ENCODE measurements at places on chromosomes 7 and 10.

DNA sequence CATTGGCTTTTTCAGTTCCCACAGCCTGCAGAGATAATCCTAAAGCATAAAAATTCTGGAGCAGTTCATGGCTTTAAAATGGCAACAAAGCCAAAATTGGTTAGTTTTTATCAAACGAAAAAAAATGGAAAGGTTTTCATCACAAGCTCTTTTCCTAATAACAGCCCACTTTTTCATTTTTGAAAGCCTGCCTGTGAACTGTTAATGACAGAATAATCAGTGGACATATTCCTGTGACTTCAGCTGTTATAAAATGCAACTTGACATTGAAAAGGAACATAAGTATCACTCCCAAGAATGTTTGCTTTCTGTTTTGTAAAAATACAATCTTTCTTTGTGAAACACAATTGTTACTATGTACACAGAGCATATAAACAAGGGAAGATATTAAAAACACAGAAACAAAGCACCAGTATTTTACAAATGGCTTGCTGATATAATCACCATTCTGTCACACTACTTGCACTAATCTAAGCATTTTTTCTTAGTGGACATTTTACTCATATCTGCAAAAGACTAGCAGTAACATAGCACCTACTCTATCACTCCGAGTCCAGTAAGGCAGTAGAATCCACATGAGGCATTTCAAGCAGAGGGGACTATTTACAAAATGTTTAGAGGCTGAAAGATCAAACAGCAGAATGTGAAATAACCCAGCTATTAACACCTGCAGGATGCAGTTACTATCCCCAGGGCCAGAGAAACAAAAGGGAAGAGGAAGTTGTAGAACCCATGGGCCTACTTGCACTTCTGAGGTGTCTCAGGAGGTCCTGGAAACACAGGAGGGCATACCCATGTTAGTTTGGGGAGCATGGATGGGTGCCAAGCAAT, 26.4 kb downstream of the MACC1 start:
- DNase-seq = no peak

GRCh38 chr7:69640216-69640615, 41.9 kb downstream of the AUTS2 start:
- no peak for DNase-seq

- DNase-seq = no peak
Measured at GRCh38 chr10:98186681-98187080, 52.2 kb downstream of the R3HCC1L start.

- peak; percentile 55 for DNase-seq
Measured at GRCh38 chr10:79331709-79332108, 15.6 kb upstream of the PPIF start.

DNA sequence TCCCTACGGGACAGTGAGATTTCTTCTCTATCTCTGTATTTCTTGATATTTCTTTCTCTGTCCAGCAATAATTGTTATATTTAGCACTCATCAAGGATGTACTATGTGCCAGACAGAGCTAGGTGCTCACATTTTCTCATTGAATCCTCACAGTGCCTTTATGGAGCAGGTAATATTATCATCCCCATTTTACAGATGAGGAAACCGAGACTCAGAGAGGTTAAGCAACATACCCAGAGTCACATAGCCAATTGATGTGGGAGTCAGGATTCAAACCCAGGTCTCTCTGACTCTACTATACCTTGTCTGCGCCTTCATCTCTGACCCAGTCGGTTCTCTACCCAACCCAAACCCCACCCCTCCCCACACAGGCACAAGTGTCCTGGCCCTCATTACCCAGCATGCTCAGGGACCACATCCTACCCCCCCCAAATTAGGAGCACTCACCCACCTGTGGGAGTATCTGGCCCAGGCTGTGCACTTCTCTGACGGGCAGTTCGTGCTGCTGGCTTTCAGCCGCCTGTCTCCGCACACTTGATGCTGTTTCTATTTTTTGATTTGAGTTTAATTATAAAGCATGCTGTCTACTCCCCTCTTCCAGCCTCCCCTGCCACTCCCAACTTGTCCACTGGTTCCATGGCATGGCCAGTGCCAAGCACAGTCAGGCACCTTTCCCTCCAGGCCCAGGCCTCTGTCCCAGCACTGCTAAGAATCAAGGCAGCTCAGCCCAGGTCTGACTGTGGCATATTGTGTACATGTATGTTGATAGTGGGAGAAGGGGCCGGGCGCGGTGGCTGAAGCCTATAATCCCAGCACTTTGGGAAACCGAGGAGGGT, 9.8 kb upstream of the SAMD8 start:
- DNase-seq = no peak

DNA sequence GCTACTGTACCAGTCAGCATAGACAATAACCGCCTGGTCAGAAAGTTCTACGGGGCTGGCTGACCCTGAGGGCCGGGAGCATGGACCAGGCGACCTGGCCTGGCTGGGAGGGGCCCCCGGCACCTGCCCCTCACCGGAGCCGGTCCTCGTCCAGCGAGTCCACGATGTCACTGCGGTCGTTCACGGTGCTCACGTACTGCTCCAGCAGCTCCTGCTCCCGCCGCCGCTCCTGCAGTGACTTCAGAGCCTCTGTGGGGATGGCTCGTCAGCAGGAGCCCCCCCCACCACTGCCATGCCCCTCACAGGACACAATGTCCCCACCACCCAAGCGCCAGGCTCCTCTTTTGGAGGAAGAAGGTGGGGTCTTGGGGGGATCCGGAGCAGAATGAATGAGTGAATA, 22.7 kb downstream of the MICALL2 start:
- no peak for DNase-seq

GRCh38 chr7:35024298-35024697, 13.0 kb downstream of the DPY19L1 start:
- no peak for DNase-seq

DNA sequence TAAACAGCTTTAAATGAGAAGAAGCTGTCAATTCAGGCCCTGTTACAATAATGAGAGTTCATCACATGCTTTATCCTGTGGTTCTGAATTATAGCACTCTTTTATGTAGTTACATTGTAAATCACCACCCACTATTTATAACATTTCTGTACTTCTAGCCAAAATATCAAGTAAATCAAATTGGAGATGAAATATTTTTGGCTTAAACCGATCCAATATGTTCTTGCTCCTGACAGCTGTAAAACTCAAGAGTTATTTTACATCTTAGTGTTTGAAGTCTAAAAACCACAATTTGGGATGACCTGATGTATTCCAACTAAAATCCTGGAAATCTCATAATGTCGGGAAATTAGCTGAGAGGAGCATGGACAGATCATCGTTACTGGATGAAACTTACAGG, 371.2 kb upstream of the LRRN3 start:
- DNase-seq = no peak
